NCI-H187 treated with DMSO at 0.1 percent for 48 hours (cell line): ENCODE measurements at places on chromosomes 12 and 14.
A peak's percentile ranks its signal among the peaks of the same experiment; 100 is the strongest.

DNA sequence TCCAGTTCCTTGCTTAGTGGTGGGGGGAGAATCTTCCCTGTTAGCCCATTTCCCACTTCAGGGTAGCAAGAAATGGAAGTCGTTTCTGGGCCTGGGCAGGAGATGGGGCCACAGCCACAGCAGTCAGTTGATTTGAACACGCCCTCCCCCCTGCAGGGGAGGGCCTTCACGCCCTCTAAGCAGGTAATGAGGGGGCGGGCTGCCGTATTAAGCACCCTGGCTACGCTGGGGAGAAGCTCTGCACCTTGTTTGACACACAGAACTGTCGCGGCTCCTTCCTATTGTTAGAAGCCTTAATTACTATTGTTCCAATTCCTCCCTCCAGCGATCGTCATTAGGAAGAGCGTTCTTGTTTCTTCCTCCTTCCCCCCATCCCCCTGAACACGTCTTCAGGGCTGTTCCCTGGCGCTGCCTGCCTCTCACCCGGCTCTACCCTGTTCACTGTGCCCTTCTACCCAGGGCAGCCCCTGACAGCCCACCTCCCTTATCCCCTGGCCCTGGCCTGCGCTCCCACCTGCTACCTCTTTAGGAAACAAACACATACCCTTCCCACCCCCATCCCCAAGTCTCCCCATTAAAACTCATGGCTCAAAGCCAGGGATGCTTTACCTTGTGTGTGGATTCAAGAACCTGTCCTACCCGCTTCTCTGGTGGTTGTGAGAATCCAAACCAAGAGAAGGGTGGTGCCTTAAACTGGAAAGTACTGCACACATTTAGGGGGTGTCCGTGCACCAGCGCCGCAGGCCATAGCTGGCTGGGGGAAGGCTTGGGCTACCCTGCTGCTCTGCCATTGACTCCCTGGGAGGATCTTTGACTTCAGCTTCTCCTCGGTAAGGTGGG, 137.6 kb downstream of the TSPAN9 start:
- no peak for DNase-seq

GRCh38 chr12:26713885-26714383, 119.1 kb downstream of the ITPR2 start:
- DNase-seq, result no peak

DNA sequence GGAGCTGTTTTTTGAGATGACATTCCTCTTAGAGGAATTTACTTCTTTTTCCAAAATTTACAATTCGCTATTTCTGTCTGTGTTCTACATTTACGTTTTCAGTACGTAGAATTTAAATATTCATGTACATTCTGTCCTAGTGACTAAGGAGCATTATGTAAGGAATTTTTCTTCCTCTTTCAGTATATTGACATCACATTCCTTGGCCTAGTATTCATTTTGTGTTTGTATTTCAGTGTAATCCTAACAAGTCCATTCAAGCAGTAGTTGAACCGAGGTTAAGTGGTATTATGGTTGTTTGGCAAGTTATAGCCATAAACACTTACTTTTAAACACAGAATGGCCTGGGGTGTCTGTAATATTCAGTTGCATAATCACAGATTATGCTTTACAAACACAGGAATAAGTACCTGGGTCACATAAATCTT, 465.2 kb downstream of the PCNX1 start:
- DNase-seq, result no peak

GRCh38 chr12:105357162-105357691, 26.7 kb downstream of the C12orf75 start:
- DNase-seq, result no peak

- DNase-seq, result peak; percentile 40
Observed at GRCh38 chr14:45526715-45527549, 273.9 kb upstream of the MIS18BP1 start.
